Suppressor macrophage (primary cell): ENCODE measurements at places on chromosomes 12 and 14.

DNA sequence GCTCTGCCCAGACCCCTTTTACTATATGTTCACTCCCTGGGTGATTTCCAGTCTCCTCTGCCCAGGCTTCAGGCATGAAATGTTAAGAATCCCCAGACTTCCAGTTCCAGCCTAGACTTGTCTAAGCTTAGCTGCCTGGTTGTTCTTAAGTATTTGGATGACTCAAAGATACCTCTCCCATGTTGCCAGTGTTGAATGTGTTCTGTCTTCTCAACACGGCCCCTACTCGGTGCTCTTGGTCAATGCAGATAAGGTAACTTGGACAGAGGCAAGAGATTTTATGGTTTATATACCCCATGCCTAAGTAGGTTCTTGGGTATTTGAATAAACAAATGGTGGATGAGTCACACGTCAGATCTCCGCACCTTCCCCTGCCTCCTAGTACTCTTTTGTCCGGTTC is 13.6 kb downstream of the PIWIL1 start:
- no peak for DNase-seq

DNA sequence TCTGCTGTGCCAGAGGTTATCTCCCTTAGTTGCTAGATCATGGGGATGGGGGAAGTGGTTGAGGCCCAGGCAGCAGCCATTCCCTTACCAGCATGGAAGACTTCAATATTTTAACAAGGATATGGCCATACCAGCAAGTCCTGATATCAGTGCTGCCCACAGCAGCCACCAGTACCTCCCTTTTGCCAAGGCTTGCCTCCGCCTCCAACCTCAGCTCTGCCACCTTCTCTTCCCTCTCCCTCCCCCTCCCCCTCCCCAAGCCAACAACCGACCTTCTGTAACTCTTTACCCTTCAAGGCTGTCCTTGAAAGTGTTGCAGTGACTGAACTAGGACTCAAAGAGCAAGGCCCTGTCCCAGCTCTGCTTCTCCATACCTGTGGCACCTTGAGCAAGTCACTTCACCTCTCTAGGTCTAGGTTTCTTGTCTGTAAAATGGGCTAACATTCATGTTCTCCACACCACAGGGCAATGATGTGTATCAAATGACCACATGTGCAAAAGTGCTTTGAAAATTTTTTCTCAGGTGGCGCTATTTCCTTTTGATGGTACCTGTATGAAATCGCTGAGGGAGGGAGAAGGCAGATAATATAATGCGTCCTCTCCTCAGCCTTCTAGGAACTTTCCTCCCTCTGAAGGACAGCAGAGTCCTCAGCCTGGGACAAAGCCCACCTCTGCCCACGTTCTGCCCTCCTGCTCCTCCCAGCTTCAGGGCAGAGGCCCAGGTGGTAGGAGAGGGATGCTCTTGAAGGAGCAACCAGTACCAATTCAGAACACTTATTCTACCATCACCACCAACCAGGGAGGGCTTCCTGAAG is 14.7 kb downstream of the PLEKHG6 start:
- no peak for DNase-seq

DNA sequence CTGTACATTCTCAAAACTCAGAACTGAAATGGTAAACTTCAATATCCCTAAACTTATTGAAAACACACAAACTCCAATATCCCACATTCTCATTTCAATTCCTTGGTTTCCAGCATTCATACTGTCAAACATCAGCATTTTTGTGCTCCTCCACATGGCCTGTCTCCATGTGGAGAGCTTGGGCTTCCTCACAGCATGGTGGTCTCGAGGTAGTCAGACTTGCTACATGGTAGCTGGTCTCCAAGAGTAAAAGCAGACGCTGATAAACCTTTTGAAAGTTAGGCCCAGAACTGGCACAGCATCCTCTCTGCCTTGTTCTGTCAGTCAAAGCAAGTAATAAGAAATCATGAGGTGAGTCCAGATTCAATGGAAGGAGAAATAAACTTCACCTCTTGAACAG is 70.5 kb downstream of the VCPKMT start:
- DNase-seq: no peak

DNA sequence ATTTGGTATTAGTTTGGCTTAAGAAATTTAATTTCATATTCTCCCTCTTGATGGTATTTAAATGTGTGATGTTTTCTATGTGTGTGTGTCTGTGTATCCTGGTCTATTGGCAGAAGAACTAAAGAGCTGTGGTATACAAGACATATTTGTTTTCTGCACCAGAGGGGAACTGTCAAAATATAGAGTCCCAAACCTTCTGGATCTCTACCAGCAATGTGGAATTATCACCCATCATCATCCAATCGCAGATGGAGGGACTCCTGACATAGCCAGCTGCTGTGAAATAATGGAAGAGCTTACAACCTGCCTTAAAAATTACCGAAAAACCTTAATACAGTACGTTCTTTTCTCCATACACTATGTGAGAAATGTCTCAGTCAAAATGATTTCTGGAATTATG is 14.6 kb downstream of the CDKN3 start:
- DNase-seq: no peak

- peak; percentile 85 for DNase-seq
Measured at GRCh38 chr14:21084998-21085853, 13.2 kb downstream of the ZNF219 start.

DNA sequence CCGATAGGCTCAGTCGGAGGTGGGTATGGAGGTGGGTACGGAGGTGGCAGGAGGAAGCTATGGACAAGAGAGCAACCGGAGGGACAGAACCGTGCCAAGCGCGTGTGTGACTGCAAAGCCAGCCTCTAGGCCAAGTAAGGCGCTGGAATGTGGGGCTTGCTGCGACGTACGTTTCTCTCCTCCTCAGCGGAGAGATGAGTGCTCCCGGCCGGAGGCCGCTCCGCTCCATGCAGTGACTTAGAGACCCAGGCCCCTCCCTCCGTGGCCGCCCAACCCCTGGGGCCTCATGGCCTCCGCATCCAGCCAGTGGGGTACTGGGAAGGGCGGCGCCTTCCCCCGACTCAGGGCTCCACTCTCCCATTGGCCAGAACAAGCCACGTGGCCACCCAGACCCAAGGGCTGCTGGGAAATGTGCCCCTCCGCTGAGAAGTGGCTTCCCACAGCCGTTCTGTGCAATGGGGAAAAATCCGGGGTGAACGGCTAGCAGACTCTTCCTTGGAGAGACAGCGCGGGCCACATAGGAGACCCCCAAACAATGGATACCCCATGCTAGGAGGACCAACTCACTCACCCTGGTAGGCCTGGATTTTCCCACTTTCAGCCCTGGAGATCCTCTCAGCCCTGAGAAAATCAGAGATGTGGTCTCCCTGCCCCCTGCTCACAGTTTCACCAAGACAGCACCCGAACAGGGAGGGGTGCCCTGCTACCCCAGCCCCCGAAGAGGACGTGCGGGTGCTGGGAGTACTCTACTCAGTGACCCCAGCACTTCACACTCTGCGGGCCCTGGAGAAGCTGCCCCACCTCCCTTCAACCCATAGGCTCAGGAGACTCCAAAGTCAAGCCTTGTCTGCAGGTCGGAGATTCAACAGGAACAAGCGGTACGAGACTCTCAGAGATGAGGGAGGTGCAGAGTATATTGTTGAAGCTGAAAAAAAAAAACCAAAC is 66.7 kb downstream of the RIMBP2 start:
- DNase-seq: no peak

GRCh38 chr12:124130691-124131591 is 157.9 kb downstream of the ZNF664 start:
- no peak for DNase-seq

DNA sequence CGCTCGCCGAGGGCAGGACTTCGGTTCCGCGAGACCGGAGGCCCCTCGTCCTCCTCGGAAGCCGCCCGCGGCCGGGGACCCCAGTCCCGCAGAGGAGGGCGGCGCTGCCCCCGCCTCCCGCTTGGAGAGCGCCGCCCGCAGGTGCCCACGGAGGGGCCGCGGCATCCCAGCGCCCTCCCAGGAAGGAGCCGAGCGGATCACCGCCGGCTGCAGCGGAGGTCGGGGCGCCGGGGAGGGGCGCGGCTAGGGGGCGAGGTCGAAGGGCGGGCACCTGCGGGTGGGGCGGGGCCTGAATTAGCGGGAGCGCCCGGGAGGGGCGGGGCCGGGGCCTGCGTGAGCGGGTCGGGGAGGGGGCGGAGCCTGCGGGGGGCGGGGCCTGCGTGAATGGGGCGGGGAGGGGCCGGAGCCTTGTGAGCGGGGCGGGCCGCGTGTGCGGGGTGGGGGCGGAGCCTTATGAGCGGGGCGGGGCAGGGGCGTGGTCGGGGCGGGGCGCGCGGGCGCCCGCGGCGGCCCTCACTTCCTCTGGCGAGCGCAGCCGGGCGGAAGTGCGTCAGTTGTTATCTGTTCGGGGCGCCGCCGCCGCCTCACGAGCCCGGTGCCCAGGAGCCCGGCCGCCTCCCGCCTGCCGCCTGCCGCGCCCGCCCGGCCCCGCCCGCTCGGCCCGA is at the start of gene FBRSL1:
TSS of gene FBRSL1 (plus strand) at position 550 of the 665 bp plus-strand sequence.
- peak; percentile 94 for DNase-seq

- no peak for DNase-seq
Measured at GRCh38 chr14:93744176-93744575, 44.1 kb downstream of the PRIMA1 start.

GRCh38 chr12:89016970-89017778 is 335.1 kb downstream of the DUSP6 start:
- DNase-seq: peak; percentile 81

GRCh38 chr14:81562818-81563217 is 29.2 kb upstream of the SEL1L start:
- no peak for DNase-seq

- DNase-seq: no peak
Measured at GRCh38 chr14:54220071-54220703, 176.6 kb upstream of the CDKN3 start.

DNA sequence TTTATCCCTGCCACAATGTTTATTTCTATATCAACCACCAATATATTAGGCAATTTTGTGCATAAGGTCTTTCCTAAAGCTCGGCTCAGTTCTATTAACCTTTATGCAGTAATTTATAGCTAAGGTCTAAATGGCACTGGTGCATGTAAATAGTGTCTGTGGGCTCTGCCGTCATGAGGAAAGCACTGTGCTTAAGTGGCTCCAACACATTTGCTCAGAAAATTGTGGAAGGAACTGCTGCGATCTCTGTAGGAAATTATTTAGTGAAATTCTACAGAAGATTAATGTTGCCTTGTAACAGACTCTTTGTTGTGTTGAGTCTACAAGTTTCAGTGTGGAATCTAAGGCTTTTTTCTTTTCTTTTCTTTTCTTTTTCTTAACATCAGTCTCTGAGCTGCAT is 54.0 kb upstream of the EGLN3 start:
- no peak for DNase-seq

GRCh38 chr12:94762943-94763342 is 112.6 kb upstream of the TMCC3 start:
- DNase-seq: no peak

DNA sequence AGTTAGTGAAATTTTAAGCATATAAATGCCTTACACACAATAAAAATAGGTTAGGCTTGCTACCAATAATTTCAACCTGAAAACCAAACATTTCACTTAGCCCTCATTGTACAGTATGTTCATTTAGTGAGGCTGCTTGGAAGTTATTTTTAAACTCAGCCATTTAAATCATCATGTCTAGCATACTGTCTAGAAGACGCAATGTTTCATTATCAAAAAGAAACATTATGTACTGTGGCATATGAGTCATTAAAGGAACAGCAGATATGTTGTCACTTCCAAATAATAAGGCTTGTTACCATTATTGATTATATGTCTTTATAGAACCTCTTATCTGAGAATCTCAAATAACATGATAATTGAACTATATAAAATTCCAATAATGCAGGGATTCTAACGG is 304.7 kb downstream of the RMST start:
- DNase-seq: no peak

DNA sequence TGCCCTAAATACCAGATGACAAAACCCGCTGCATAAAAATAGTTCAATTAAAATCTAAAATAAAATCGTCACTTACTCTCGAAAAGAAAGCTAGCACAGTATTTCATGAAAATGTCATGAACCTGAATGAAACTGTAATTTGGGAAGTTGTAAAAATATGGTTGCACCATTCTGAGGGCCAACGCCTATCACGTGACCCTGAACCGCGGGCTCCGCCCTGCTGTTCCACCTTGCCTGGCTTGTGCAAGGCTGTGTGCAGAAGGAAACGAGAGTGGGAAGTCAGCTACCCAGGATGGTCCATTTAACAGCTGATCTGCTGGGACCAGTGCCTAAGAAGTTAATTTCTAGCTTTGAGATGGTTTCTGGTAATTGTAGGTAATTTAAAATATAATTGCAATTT is 91.7 kb upstream of the BMP4 start:
- DNase-seq: no peak

DNA sequence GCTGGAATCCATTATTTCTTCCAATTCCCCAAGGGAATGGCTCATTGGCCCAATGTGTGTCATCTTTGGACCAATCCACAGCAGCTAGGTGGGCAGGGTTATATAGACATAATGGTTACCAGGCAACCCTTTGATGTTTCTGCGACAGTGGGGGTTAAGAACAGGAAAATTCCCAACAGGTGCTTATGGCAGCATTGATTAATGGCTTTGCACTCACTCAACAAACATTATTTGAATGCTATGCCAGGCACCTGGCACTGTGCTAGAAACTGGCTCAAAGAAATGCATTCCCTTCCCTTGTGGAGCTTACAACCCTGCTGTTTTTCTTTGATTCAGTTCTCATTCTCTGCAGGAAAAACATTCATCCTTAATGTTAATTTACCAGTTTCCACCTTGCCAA is 1221.0 kb downstream of the AACS start:
- no peak for DNase-seq

DNA sequence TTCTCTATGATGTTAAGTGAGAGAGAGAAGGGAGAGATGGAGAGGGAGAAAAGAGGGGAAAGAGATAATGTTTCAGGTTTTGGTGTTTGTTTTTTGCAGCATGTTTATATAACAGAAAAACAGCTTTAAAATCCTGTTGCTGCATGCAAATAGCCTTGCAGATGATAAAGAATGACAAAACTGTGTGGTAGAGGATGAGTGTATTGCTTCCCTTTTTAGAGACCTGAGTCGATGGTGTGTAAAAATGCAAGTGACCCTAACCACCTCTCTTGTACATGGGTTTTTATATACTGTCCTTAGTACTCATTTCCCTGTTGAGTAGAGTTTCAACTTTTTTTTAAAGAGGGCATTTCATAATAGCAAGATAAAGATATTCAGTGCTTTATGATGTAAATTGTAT is 249.1 kb downstream of the AKAP6 start:
- DNase-seq: no peak

DNA sequence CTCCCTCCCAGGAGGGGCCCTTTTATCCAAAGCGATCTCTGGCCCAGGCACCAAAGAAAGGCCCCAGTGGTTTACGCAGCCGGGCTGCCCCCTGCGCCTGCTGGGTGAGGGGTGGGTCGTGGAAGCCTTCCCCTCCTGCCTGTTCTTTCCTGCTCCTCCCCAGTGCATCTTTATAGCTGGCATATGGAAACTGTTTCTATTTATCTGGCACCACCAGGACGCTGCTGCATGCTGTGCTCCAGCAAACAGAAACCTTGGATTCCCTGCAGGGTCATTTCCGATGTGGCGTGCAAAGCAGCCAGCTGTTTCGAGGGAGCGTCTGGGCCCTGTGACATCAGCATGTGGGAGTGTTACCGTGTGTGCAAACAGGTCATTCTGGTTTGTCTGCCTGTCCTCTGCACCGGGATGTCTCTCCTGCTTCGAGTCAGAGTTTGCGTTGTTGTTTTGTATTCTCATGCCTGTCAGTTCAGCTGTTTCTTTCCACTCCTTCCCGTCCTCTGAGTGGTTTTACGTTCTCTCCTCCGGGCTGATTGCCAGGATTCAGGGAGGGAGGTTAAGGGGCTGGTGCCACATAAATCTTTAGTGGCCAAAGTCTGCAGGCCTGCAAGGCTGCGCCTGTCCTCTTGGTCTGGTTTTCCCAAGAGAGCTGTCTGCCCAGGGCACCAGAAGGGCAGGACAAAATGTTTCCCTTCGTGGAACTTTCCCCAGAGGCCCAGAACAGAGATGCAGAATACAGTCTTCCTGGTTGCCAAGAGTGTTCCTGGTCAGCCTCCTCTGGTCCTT is 24.6 kb downstream of the TPCN1 start:
- peak; percentile 69 for DNase-seq
